KBM-7 (cell line): ENCODE measurements at places on chromosomes 1 and 21.

GRCh38 chr21:42538479-42539275 is 25.0 kb downstream of the SLC37A1 start:
- DNase-seq, result no peak

DNA sequence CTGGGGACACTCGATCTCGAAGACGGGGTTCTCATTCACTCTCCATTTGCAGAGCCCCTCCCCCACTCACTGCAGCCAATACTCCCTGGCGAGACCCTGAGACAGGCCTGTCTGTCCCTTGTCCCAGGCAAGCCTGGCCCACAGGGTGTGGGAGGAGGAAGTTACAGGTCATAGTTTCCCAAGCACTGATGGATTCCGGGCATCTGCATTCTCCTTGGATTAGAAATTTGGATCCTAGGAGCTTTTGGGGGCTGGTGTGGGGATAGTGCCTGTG is 11.3 kb downstream of the WNT3A start:
- DNase-seq, result no peak

DNA sequence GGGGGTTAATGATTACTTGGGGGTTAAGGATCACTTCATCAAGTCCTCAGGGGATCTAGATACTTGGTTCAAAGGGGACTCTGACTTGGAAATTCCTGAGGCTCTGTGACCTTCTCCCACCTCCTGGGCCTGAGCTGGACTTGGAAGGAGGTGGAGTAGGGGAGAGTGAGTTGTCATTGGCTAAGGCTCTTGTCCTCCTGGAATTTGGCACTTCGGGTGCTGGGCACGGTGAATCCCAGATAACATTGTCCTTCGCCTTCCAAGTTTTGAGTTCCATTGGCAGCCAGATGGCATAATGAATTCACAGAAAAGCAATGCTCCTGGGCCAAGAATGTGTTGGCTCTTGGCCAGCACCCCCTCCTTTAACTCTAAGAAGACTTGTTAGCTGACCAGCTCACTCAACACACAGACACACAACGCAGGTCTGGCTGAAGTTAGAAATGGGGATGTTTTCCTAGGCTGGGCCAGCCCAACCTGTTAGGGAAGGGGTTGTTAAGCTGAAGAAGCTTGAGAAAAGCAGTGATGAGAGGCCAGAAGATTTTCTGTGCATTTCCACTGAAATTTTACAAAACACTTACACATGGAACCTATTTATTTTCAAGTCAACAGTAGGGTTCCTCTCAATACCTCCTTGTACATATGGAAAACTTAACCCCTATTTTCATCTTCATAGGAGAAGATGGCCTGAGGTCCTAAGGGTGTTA is 29.7 kb downstream of the SLC26A9 start:
- DNase-seq, result no peak

DNA sequence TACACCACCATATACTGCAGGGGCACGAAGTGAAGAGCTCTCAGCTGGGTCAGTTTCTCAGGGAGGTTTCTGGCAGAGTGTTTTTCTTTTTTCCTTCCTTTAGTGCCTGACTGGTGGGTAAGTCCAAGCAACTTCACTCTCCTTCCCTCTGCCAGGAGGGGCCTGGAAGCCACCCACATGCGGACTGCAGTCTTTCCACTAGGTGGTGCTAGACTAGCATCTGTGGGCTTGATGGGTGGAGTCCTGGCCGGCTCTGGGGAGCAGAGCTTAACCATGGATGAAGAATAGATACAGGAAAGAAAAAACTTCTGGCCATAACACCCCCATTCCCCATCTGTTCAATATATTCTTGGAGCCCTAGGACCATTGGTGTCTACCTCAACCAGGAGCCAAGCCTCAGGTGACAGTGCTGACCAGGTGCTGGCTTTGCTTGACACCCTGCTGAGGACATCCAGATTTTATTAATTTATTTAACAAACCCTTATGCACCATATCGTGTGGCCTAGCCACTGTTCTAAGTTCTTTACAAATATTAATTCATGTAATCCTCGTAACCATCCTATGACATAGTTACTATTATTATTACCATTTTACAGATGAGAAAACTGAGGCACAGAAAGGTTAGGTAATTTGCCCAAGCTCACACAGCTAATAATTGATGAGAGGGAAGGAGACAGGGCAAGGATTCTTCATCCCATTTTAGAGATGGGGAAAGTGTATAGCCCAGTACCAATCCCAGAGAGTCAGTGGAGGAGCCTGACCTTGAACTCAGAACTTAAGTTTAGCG is 126.7 kb upstream of the CSF3R start:
- peak; percentile 69 for DNase-seq

GRCh38 chr1:114737314-114737849 is 20.4 kb downstream of the CSDE1 start:
- DNase-seq, result no peak

DNA sequence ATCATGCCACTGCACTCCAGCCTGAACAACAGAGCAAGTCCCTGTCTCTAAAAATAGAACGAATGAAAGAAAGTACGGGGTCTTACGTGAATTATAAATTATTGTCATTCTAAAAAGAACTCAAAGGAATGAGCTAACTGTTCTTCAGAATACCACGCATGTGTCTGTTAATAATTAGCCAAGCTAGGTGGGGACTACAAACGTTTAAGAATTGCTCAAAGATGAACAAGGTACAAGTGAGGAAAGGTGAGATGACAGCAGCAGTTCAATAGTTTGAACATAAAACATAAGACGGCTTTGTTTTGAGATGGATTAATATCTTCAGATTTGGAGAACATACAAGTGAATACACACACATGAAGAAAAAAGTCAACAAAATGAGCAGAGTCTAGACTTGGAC is 79.6 kb downstream of the UBR4 start:
- DNase-seq, result no peak

- DNase-seq, result peak; percentile 55
Observed at GRCh38 chr1:1290238-1290731, 10.0 kb downstream of the SCNN1D start.

DNA sequence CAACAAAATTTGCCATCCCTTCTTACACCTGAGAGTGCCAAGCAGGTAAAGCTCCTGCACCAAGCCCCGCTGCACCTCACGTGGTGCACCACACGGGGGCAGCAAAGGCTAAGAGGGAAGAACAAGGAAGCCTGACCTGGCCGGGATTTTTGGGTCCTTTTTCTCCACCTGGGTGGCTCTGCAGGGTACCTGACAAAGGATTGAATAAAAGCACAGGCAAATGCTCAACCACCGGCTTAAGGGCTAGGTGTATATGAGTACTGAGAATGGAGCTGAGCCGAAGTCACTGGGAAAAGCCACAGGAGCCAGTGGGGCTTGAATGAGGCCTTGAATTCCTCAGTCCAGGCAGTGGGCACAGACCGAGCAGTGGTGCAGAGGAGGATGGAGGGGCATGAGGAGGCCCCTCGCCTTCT is 36.4 kb downstream of the ZNF697 start:
- peak; percentile 64 for DNase-seq

DNA sequence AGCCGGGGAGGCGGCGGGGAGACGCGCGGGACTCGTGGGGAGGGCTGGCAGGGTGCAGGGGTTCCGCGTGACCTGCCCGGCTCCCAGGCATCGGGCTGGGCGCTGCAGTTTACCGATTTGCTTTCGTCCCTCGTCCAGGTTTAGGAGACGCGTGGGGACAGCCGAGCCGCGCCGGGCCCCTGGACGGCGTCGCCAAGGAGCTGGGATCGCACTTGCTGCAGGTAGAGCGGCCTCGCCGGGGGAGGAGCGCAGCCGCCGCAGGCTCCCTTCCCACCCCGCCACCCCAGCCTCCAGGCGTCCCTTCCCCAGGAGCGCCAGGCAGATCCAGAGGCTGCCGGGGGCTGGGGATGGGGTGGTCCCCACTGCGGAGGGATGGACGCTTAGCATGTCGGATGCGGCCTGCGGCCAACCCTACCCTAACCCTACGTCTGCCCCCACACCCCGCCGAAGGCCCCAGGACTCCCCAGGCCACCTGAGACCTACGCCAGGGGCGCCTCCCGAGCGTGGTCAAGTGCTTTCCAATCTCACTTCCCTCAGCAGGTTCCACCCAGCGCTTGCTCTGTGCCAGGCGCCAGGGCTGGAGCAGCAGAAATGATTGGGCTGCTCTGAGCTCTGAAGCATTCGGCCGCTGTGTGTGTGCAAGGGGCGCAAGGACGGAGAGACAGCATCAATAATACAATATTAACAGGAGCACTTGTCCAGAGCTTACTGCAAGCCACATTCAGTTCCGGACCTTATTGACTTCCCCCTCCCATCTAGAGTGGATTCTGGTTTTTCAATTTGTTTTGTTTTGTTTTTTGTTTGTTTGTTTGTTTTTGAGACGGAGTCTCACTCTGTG is 10.3 kb downstream of the SIM2 start:
- DNase-seq, result no peak

DNA sequence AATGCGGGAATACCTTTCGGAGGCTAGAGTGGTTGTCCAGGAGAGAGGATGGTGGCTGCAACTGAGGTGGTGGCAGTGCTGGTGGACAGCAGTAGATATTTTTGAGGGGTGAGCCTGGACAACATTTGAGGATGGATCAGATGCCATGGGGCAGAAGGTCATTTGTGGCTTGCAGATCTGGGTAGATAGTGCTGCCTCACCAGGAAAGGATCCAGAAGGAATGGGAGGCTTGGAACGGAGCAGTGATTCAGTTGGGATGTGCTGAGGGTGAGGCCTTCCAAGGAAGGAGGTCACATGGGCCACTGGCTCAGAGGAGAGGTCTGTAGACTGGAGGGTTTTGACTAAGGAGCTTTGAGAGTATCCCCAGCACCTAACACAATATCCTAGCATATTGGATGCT is 110.8 kb upstream of the KAZN start:
- no peak for DNase-seq

DNA sequence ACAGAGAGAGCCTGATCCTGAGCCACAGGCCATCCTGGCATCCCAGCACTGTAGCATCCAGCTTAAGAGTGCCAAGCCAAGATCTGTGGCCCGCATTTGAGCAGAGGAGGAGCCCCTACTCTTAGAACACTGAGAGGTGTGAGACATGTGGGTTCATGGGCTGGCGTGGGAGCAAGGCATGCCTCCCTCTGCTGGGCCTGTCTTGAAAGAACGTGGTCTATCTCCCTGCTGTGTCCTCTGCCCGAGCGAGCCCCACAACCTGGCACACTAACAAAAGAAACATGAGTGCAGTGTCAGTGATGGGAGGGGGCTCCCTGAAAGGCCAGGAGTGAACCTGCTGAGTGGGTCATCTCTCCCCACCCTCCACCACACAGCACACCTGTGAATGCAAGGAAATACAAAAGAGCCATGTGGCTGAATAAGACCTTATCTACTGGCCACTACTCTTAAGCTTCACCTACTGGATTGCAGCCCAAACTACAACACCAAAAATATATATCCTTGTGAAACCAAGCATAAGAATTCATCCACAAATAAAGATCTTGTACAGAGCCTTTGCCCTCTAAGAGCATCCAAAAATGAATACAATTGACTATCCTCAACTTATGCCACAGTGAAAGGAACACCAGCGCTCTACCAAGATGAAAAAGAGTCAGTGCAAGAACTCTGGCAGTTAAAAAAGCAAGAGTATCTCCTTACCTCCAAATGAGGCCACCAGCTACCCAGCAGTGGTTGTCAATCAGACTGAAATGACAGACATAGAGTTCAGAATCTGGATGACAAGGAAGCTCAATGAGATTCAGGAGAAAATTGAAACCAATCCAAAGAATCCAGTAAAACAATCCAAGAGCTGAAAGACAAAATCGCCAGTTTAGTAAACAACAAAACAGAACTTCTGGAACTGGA is 259.4 kb upstream of the DAB1 start:
- no peak for DNase-seq

DNA sequence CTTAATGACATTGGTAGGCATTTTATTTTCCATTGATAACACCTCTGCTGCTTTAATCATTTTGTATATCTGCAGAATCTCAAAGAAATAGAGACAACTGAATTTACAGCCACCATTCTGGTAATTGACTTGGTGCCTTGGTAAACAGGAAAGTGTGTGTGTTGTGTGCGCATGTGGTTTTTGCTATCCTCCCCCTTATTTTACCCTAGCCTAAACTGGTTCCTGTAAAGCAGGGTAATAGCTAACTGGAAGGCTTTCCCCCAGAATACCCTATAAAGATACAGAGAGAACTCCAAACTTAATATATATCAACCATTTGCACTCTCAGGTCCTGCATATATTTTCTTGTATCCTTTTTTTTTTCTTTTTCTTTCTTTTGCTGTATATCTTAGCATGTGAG is 149.5 kb upstream of the ADGRL4 start:
- no peak for DNase-seq

DNA sequence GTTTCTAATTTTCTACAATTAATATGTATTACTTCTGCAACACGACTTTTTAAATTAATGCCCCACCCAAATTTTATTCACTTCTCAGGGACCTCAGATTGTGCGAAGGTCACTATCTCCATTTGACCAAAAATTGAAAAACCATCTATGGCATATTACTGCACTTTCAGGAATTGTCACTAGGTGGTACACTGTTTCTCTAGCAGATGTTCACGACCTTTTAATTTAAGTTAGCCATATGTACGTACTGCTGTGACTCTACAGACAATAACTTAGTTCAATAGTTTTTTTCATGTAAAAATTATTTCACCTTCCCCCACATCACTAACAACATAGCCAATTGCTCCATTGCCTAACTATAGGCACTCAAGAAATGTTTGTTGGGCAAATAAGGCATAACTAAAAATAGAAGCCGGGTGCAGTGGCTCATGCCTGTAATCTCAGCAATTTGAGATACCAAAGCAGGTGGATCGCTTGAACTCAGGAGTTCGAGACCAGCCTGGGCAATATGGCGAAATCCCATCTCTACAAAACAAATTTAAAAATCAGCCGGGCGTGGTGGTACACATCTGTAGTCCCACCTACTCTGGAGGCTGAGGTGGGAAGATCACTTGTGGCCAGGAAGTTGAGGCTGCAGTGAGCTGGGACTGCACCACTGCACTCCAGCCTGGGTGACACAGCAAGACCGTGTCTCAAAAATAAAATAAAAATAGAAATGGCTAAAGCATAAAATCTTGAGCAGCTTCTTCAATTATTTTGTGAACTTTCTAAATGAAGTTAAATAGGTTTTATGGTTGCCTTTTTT is 75.7 kb upstream of the PKN2 start:
- DNase-seq, result peak; percentile 64

DNA sequence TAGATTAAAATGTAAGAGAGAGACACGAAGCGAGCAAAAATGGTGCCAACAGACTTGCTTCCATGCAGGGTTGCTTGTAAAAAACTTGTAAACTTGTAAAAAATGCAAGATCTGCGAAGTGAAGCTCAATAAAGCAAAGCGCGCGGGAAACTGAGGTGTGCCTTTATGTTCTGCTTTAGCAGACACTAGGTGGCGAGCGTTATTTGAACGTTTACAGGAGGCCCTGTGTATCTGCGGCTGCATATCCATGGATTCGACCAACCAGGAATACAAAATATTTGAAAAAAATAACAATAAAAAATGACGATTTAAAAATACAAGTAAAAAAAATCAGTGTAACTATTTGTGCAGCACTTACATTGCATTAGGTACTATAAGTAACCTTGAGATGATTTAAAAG is 1.5 kb downstream of the UBE2G2 start:
- DNase-seq, result peak; percentile 60
